Placental pericyte (primary cell): ENCODE measurements at places on chromosomes 1 and 21. TPM values are rescaled to one million over a fixed set of nuclear protein-coding genes. Genes with fewer than 3 reads are reported as not detected.

Gene SPATA45
- total RNA-seq, result not detected in 2 replicates

Gene INSRR
- not detected in 2 replicates for total RNA-seq

Gene TMOD4
- total RNA-seq, result not detected in 2 replicates

Gene C1QA
- 0.57 TPM in 1 of 2 replicates, not detected in the other for total RNA-seq

Gene ZNF695
- total RNA-seq, result 0.44 and 5.0 TPM in 2 replicates
